Fibroblast of skin of abdomen (primary cell): ENCODE measurements at places on chromosomes 2 and 18.

GRCh38 chr2:240303896-240304745 lies 131.3 kb upstream of the GPC1 start:
- DNase-seq, result no peak

GRCh38 chr2:223488814-223489213 lies 113.3 kb downstream of the SCG2 start:
- peak; percentile 26 for DNase-seq

DNA sequence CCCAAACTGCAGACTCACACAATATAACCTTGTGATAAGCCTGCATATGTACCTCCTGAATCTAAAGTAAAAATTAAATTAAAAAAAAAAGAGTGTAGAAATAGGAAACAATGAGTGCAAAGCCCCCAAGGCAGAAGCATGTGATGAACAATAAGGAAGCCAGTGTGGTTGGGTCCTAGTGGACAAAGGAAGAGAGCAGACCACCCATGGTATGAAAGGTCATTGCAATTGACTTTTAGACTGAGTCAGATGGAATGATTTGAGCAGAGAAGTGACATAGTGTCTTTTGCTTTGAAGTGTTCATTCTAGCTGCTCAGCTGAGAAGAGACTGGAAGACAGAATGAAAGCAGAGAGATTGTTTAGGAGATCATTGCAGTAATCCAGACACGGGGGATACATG lies 417.1 kb downstream of the RAD51AP2 start:
- DNase-seq, result no peak

DNA sequence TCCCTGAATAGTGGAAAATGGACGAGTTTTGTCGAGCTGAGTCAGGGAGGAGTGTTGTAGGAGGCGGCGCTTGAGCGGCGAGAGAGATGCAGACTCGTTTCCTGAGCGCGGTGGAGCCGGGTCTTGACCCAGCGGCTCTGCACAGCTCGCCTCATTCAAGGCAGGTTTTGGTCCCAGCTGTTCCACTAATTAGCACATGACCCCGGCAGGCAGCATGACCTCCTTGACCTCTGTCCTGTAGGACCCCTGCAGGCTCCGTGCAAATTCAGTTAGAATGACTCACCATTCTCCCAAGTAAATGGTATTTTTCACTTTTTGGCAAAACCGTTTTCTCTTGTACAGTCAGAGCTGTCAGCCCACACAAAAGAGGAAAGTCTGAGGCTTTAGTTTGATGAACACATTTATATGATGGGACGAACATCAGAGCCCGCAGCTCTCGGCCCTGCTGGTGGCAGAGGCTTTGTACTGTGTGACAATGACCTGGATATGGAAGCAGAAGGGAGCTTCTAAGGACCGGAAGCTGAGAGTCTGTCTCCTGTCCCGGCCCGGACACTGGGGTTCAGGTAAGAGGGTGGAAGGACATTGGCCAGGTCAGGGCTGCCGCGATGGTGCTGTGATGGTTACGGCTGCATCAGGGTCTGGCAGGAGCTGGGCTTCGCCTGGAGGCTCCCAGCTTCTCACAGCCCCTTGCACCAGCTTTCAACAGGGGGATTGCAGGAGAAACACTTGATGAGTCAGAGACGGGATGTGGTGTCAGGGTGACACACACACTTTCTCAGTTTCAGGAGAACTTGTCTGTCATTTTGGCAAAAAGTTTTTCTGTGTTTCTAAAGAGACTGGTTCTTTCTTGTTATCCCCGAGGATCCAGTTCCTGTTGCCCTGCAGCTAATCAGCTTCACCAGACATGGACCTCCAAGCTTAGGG lies 29.9 kb upstream of the ALKAL2 start:
- DNase-seq, result peak; percentile 64

- peak; percentile 90 for DNase-seq
Observed at GRCh38 chr18:2515908-2516625, 55.2 kb downstream of the METTL4 start.

- peak; percentile 62 for DNase-seq
Observed at GRCh38 chr18:68699043-68699442, 15.9 kb downstream of the TMX3 start.

- DNase-seq, result no peak
Observed at GRCh38 chr2:49715597-49715996, 561.3 kb upstream of the FSHR start.

DNA sequence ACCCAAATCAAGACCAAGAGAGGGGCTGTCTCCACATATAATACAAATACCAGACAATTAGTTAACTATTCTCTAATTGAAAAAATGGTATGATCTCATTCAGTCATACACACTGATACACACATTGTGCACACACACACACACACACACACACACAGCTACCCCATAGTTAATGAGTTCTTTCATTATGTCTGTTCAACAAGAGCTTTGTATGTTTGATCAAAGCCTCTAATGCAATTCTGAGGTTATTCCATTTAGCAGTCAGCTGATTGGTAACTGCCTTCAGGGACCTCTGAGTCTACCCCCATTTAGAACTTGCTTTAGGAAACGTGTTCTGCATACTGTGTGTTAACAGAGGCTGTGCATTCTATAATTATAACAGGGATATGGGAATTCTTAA lies 741.4 kb upstream of the LRRTM4 start:
- DNase-seq, result no peak

DNA sequence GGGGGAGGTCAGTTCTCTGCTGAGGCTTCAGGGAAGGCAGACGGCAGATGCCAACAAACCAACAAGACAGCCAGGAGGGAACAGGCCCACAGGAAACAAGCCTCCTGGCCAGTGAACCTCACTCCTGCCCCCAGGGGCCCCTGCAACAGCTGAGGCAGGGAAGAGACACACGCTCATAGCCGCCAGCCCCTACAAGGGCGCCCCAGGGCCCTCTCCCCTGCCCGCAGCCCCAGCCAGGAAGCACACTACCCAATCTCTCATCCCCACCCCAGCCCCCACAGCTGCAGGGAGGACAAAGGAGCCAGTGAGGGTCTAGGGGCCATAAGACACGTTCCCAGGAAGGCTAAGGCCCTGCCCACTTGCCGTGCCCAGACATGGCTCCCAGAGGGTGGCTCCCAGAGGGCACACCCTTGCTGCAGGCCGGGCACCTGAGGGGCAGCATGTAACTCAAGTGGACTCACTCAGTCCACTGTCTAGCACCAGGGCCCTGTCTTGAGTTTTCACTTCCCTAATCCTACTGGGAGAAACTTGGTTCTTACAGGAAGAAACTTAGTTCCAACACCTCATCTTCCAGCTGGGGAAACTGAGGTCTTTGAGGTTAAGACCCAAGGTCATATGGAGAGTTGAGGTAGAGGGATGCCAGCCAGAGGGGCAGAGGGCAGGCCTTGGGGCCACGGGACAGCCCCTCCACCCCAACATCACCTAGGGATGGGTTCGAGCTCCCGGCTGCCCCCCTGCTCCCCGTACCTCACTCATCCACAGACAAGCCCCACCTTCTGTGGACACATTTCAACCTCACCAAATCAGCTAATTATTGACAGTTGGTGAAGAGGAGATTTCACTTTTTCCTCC lies 37.3 kb downstream of the EMX1 start:
- DNase-seq, result no peak
